ENCODE measurements at places on chromosomes 2 and 18.

- no peak for DNase-seq
These were observed 12.6 kb downstream of the MC5R start for GRCh38 chr18:13836559-13836958.

DNA sequence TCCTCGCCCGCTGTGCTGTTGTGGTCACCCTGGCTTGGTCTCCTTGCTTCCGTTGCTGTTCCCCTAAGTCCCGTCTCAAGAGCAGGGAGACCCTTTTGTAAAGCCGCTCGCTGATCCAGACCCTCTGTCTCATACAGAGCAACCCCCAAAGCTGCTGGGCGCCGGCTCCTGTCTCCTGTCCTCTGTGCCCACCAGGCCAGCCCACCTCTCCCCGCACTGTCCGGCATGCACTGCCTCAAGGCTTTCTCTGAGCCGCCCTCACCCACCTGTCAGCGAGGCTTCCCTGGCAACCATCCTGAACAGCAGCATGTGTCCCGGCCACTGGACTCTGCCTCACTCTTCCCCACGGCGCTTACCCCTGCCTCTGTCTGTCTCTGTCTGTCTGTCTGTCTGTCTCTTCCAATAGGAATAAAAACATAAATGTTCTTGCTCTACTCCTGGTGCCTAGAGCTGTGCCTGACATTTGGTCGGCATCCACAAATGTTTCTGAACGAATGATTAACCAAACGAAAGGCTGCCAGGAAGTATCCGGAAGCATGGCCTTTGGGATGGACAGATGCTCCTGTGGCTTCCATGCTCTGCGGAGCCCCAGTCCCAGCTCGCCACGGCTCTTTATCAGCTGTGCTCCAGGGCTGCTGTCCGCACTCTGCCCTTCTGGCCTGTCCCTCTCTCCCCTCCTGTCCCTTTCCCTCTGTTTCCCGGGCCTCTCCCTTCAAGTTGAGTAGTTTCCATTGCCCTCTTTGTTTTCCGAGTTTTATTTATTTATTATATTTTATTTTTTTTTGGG, 7.8 kb downstream of the COLEC11 start:
- no peak for DNase-seq

GRCh38 chr2:10556271-10557140, 108.4 kb upstream of the ODC1 start:
- DNase-seq: no peak

GRCh38 chr18:8020132-8020846, 453.2 kb downstream of the PTPRM start:
- DNase-seq: no peak

GRCh38 chr2:27000228-27000627, 29.8 kb downstream of the MAPRE3 start:
- no peak for DNase-seq

GRCh38 chr2:4673025-4673489, 969.7 kb downstream of the DCDC2C start:
- no peak for DNase-seq

- DNase-seq: no peak
These were observed 374.1 kb downstream of the TGIF1 start for GRCh38 chr18:3824101-3824500.

DNA sequence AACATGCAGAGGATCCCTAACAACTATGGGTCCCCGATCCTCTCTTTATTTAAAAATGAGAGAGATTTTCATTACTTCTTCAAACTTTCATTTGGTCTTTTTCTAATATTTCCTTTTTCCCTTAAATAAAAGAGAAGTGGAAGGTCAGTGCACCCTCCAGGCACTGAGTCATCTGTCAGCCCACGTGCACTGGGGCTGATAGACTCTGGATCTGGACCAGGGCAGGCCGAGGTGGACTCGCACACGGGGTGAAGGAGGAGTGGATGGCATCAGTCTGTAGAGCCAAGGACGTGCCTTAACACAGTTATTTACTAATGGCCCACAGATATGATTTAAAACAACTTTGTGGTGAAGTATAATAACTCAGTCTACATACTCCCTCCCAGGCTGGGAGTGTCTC, 214.4 kb upstream of the TMEM200C start:
- no peak for DNase-seq

- DNase-seq: no peak
These were observed 889 bp downstream of the ANKRD29 start for GRCh38 chr18:23661735-23662308.

GRCh38 chr2:216109962-216110614, 940 bp downstream of the XRCC5 start:
- DNase-seq: no peak

DNA sequence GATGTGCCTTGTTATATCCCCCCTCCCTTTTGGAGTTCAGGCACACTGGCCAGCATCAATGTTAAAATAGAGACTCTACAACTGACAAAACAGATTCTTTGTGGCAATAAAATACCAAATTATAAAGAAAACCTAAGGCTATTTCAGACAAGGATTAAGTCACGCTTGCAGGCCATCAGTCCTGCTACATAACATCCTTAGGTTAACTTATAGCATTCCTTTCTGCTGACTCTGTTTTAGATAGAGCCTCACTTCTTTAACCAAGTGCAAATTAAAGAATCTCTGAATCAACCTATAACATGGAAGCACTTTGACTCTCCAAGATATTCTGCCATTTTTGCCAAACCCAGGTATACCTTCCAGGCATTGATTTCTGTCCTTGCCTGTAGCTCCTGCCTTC, 784.6 kb downstream of the RNF144A start:
- DNase-seq: no peak

GRCh38 chr2:40773291-40773690, 321.4 kb upstream of the SLC8A1 start:
- DNase-seq: no peak

DNA sequence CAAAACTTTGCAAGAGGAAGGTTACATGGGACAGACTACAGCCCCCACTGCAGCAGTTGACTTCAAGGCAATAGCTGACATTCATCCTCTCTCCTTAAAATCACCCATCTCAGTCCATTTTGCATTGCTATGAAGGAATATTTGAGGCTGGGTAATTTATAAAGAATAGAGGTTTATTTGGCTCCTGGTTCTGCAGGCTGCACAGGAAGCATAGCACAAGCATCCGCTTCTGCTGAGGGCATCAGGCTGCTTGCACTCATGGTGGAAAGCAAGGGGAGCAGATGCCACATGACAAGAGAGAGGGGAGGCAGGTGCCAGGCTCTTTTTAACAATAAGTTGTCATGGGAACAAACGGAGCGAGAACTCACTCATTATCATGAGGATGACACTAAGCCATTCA, 646.0 kb downstream of the ZEB2 start:
- no peak for DNase-seq

- no peak for DNase-seq
These were observed 39.2 kb downstream of the CCDC138 start for GRCh38 chr2:108825736-108826135.

GRCh38 chr2:58063641-58064040, 17.0 kb downstream of the VRK2 start:
- no peak for DNase-seq

- DNase-seq: peak; percentile 30
These were observed at the start of gene ZNF396 for GRCh38 chr18:35376742-35377695. ZNF396 (minus strand) TSS chr18:35377337; CDS start chr18:35374292, 3,045 bp downstream.

DNA sequence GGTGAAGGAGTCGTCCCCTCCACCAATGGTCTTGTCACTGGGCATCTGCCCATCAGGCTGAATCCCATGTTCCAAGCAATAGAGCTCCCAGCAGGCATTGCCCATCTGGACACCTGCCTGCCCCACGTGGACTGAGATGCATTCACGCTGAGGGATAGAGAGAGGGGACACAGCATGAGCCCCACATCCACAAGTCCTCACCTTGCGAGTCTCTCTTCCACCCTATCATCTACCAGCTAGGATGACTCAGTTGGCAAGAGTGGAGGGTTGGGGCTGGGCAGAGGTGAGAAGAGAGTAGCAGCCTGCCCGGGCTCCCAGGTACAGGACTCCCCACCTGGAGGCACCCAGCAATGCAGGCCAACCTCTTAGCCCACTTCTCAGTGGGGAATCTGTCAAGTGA, 959 bp upstream of the TUBA4B start:
- no peak for DNase-seq

GRCh38 chr2:23566241-23567142, 181.5 kb downstream of the KLHL29 start:
- DNase-seq: no peak

- DNase-seq: no peak
These were observed 174.1 kb downstream of the CDH2 start for GRCh38 chr18:28002841-28003240.

GRCh38 chr18:21571772-21572171, 28.7 kb downstream of the ESCO1 start:
- DNase-seq: no peak

DNA sequence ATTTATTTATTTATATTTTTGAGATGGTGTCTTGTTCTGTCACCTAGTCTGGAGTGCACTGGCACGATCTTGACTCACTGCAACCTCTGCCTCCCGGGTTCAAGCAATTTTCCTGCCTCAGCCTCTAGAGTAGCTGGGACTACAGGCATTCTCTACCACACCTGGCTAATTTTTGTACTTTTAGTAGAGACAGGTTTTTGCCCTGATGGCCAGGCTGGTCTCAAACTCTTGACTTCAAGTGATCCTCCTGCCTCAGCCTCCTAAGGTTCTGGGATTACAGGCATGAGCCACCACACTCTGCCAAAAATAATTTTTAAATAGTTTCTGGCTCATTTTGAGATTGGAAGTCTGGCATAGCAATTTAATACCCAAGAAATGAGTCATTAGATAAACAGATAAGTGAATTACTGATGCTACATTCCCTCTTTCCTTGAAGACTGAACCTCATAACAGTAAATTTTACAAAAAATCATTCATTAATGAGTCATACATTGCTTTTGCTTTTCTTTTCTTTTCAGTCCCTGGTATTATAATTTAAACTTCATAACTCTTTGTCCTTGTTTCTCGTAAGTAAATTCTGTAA, 881.6 kb upstream of the PIK3C3 start:
- no peak for DNase-seq

DNA sequence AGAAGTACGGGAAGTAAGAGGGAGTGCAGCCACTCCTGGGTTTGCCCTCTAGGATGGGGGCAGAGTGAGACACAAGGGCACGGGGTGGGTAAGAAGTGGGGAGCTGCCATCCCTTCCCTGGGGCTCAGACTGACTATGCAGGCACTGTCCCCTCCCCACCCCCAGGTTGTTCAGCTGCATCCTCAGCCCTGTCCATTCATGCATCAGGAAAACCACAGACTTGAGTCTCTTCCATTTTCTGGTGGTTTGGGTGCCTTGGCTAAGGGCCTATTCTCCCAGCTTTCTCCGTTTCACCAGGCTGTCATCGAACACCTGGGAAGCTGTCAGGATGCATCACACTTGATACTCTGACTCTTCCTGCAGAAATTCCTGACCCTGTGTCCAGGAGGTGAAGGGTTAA, 111.9 kb downstream of the TFCP2L1 start:
- DNase-seq: no peak

- DNase-seq: no peak
These were observed 12.6 kb upstream of the NCK2 start for GRCh38 chr2:105732101-105732500.

DNA sequence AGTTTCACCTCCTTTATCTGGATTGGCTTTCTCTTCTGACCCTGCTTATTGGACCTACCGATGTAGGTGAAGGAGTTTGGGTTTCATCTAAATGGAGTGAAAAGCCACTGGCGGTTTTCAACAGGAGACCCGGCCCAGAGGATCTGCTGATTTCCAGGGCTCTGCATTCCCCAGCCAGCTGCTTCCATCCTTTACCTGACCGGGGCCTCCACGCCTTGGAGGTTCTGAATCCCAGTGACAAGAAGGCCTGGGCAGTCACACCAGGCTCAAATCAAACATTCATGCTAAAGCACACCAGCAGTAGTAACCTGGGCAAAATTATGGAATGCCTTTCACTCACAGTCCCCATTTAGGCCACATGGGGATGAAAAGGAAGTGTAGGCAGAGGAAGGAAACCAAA, 30.0 kb upstream of the RTTN start:
- no peak for DNase-seq

GRCh38 chr2:178363252-178363651, 87.7 kb downstream of the PRKRA start:
- DNase-seq: no peak

GRCh38 chr2:99404039-99404796, 67.0 kb downstream of the EIF5B start:
- no peak for DNase-seq

- no peak for DNase-seq
These were observed 46.3 kb upstream of the DARS1 start for GRCh38 chr2:136031711-136032110.

DNA sequence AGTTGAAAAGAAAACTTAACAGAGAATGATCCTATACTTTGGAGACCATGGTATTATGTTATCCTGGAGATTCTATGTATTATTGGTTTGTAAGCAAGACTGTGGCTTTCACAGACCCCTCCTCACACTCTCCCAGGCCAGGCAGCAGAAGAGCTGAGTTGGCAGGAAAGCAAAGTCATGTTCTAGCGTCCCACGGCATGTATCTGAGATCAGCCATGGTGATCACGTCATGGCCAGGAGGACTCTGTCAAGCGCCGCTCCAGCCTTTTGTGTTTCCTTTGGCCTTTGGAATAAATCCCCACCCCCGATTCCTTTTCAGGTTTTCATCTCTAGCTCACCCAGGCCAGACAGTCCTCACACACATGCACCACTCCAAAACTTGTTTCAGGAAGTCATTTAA, 39.1 kb downstream of the LRRC30 start:
- no peak for DNase-seq

- DNase-seq: no peak
These were observed 693 bp upstream of the LRP2 start for GRCh38 chr2:169362894-169363559.

DNA sequence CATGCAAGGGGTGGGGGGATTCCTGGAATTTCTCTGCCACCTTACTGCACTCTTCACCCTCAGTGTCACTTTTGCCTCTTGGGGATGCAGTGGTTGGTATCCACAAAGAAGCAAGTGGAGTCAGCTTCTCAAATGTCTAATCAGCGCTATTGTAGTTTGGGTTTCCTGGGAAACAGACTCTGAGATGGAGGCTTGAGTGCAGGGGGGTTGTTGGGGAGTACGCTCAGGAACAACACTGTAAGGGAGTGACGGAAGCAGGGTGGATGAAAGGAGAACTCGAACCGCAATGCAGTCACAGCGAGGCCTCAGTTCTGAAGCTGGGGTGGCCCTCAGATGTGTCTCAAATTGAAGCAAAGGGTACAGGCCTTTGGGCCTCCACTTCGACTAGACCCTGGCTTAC, 73.6 kb upstream of the EPC2 start:
- no peak for DNase-seq

DNA sequence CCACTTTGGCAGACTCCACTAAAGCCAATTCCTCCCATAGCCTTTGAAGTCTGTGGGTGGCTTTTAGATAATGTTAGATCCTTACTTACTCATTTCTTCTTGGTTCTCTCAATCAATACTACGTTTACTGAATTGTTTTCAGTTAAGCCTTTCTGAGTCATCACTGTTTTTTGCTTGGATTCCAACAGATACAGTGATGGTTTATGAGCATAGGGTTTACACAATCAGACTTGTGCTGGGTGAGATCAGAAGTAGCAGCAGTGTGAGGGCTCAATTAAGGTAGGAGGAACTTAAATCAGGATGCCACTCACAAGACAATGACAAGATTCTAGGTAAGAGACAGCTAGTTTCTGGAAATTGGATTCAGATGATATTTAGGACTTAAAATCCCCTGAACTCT, 297.7 kb upstream of the DOK6 start:
- DNase-seq: no peak

Data from stimulated activated CD8-positive, alpha-beta memory T cell treated with anti-CD3 and anti-CD28 coated beads, Interleukin-4, amount 100 ng/mL, for 4 hours (primary cell).